NCI-H510A (cell line): ENCODE measurements at places on chromosomes 5 and 9.
A peak's percentile ranks its signal among the peaks of the same experiment; 100 is the strongest.

DNA sequence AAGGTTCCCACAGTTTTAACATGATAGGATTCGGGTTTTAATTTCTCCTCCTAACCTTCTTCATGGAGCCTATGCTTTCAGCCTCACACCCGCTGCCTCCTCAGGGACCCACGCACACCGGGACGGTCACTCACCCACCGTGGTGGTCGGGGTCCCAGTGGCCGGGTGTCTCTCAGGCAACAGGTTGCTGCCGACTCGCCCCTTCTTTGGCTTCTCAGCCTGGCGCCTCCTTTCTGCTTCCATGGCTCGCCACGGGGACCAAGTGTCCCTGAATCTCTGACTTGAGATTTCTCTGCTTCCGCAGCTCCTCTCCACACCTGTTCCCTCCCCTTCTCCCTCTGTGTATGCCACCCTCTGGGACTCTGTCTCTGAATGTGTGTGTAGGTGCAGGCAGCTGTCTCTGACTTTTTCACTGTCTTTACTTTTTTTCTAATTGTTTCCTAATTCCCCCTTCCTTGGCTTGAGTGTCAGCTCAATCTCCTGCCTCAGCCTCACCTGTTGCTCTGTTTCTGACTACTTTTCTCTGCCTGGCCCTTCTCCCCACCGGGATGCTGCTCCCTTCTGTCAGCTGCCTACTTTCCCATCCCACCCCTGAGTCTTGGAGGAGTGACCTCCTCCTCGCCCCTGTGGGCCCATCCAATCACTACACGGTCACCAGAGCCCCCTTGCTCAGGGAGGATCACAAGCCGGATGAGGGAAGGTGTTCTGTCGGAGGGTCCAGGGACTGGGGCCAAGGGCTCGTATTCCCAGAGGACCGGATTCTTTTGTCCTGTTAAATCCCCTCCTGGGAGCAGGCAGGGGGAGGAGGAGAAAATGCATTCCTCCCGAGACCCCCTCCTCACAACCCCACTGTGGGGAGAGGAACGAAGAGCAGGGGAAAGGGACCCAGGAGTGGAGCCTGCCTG is at the start of gene PROP1:
Gene PROP1, minus strand, starts transcription at position 552 of the 905 bp plus-strand sequence. Its CDS starts 309 bp downstream, at position 243.
- DNase-seq: no peak

GRCh38 chr5:83776437-83777031 is 55.9 kb upstream of the HAPLN1 start:
- no peak for DNase-seq

- no peak for DNase-seq
These were observed 18.6 kb upstream of the SUSD1 start for GRCh38 chr9:112193572-112194288.

DNA sequence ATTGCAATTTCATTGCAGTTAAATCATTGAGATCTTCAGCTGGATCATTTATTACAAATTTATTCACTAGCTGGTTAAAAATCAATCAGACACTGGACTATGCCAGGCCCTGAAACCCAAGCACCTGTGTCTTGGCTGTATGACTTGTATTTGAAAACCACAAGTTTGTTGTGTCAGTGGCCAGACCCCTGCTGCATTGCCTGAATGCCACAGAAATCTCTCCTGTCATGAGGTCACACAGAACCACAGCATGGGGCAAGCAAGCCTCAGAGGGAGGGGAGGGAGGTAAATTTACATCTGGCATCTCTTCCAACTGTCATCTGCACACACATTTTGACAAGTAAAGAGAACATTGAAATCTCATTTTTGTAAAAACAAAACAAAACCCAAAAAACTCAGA is 90.0 kb downstream of the ARRDC3 start:
- DNase-seq: no peak

GRCh38 chr5:151923866-151924476 is 680 bp downstream of the GLRA1 start:
- DNase-seq: peak; percentile 4
